ENCODE measurements at places on chromosomes 2 and 18. TPM values are rescaled to one million over a fixed set of nuclear protein-coding genes. Genes with fewer than 3 reads are reported as not detected.

GRCh38 chr2:161230959-161231358, 70.7 kb downstream of the TANK start:
- DNase-seq = no peak

DNA sequence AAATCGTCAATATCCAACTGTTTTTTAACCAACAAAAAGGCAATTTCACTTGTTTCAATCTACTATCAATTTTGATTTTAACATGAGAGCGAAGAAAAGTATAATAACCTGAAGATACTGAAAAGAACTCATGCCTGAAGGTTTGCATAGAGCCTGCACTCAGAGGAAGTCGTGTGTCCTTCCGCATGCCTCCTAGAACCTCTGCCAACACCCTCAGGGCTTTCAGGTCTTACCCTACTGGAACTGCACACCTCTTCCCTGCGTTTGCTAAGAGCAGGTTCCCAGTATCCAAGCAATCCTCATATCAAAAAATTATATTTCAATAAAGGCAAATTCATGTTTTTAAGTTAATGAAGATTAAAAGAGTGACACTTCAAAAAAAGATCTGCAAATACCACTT, 74.7 kb downstream of the PIAS2 start:
- no peak for DNase-seq

- DNase-seq = no peak
Measured at GRCh38 chr2:226223704-226224103, 575.9 kb downstream of the IRS1 start.

GRCh38 chr2:181853696-181854095, 37.8 kb upstream of the ITPRID2 start:
- DNase-seq = no peak

GRCh38 chr2:68714866-68715265, 19.7 kb upstream of the ARHGAP25 start:
- DNase-seq = no peak

DNA sequence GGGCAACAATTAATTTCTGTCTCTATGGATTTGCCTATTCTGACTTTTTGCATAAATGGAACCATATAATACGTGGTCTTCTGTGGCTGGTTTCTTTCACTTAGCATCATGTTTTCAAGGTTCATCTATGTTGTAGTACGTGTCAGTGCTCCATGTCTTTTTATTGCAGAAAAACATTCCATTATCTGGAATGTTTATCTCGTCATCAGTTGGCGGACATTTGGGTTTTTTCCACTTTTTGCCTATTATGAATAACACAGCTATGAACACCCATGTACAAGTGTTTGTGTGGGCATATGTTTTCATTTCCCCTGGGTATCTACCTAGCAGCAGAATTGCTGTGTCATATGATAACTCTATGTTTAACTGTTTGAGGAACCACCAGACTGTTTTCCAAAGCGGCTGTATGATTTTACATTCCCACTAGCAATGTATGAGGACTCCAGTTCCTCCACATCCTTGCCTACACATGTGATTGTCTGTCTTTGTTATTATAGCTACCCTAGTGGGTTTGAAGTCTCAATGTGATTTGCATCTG, 49.9 kb downstream of the MYO7B start:
- DNase-seq = no peak

The CCL20 gene
- total RNA-seq = not detected

The CNGA3 gene
- total RNA-seq = not detected

- DNase-seq = no peak
Measured at GRCh38 chr18:22549260-22549937, 131.7 kb upstream of the CTAGE1 start.

The M1AP gene
- not detected for total RNA-seq

- no peak for DNase-seq
Measured at GRCh38 chr2:24788816-24789215, 4.4 kb downstream of the PTRHD1 start.

DNA sequence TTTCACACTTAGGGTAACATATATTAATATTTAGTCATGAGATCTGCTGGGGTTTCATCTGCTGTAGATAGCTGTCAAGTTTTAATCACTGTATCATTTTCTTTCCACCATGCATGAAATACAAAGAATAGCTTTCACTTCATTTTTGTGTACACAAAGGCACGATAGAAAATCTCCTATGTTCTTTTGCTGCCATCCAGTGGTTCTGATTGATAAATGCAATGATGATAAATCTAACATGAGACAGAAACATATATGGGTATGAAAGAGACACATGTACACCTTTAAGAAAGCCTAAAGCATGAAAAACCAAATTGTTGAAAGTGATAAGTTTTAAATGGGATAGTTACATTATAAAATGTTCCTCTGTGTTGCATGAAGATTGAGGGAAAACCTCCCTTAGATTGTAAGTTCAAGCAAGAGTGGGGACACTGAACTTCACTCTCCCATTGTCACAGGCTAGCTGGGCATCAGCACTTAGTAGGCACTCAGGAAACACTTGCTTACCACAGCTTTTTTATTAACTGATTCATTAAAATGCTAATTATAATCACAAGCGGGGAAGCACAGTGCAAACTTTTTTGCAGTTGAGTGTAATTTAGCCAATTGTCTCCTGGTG, 31.2 kb downstream of the C1D start:
- no peak for DNase-seq

DNA sequence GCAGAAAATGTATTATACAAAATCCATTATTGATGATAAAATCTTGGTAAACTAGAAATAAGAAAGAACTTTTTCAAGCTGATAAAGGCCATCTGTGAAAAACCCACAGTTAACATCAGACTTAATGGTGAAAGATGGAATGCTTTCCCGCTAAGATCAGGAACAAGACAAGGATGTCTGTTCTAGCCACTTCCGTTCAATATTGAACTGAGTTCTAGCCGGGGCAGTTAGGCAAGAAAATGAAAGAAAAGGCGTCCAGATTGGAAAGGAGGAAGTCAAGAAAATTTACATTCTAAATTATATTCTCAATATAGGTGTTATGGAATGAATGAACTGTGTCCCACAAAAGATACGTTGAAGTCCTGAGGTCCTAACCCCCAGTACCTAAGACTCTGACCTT, 39.1 kb upstream of the DTNB start:
- DNase-seq = no peak

GRCh38 chr2:9547262-9547991, 8.2 kb downstream of the ADAM17 start:
- no peak for DNase-seq

The HAUS1 gene
- total RNA-seq = 28.1 TPM

- DNase-seq = no peak
Measured at GRCh38 chr2:181419129-181419855, 37.9 kb upstream of the ITGA4 start.

GRCh38 chr2:102932501-102932900, 170.7 kb downstream of the TMEM182 start:
- no peak for DNase-seq

GRCh38 chr2:12412898-12413305, 303.8 kb upstream of the TRIB2 start:
- DNase-seq = no peak

GRCh38 chr2:216372761-216373291, 543 bp upstream of the MARCHF4 start:
- DNase-seq = no peak

The DSC3 gene
- total RNA-seq = 0.10 TPM

GRCh38 chr18:3451989-3452749, 2.2 kb downstream of the TGIF1 start:
- DNase-seq = peak; percentile 74

GRCh38 chr2:172864182-172864581, 128.5 kb downstream of the RAPGEF4 start:
- peak; percentile 53 for DNase-seq

The TAF1B gene
- 22.0 TPM for total RNA-seq

- peak; percentile 44 for DNase-seq
Measured at GRCh38 chr2:109129356-109129920, 433 bp downstream of the SH3RF3 start.

DNA sequence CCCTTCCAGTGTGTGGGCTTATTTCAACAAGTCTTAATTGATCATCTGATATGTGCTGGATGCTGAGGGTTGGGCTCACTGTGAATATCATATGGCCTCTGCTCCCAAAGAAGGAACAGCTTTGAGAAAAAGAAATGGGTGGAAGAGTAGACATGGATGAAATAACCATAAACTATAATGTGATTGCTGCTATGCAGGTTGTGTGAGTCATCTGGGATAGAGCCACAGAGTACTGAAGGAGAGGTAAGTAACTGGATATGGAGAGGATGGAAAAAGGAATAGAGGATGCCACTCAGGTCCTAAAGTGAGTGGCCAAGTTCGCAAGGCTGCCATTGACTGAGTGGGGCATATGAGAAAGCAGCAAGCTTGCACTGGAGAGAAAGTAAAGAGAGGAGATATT, 8.7 kb upstream of the DSG2 start:
- DNase-seq = no peak

DNA sequence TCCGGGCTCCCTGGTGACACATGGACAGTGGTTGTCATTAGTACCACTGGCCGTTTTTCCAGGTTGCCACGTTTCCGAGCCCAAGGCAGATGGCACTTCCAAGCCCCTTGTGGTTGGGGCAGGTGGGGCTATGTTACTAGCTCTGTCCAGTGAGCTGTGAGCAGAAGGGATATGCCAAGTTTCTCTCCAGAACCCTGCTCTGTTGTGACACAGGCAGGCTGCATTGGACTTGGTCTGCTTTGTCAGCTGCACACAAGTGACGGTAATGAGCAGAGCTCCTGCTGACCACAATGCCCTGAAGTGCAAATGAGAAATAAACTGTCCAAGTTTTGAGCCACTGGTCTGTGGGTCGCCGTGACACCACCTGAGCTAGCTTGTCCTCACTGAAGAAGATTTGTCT, 118.8 kb downstream of the GYPC start:
- DNase-seq = no peak

- peak; percentile 23 for DNase-seq
Measured at GRCh38 chr2:180978903-180979748, 1.3 kb upstream of the UBE2E3 start.

DNA sequence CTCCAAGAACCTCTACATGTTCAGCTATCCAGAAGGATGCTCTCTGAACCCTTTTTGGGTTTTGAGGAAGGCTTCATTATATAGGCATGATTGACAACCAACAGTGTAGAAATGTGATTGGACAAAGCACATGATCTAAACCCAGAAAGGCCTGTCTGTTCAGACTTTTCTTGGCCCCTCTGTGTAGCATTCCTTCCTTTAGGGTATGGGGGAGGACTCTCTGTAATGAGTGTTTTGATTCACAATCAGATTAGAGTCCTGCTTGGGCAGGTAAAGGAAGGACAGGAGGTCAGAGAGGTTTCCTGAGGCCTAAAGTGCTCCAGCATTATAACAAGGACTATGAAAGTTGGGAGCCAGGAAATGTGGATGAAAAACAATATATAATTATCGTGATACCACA, 13.6 kb downstream of the GULP1 start:
- no peak for DNase-seq

The ALPI gene
- not detected for total RNA-seq

The DOK6 gene
- 4.4 TPM for total RNA-seq

- DNase-seq = no peak
Measured at GRCh38 chr2:85936421-85937068, 47.8 kb upstream of the ST3GAL5 start.

DNA sequence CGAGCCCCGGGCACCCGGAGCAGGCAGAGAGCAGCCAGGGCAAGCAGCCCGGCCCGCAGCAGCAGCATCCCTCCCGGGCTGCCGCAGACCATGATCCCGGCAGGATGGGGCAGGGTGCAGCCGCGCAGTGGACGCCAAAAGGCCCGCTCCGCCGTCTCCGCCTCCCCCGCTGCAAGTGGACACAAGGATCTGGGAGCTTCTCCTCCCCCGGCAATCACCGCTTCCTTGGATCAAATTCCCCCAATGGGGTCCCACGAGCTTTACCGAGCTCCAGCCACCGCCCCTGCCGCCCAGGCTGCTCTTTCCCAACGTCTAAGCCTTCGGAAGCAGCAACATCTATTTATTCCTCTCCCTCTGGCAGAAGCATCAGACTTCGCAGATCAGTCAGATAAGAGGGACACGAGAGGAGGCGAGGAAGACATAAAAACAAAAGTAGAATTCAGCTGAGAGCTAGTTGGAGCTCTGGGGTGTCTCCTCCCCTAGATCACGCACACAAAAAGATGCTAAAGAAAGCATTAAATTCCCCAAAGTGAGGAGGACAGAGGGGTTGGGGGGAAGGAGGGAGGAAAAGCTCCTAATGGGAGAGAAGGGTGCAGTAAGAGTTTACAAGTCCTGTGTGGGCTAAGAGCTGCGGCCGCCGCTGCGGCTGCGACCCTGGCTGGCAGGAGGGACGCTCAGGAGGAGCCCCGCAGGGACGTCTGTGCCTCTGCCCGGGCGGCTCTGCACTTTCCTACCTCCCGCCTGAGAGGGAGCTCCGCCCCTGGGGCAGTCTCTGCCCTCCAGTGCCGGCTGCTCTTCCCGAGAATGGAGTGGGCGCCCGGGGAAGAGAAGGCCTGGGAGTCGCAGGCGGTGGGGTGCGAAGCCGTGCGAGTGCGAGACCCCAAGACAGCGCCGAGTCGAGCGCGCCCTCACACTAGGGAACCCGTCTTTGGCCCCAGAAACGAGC, at the start of gene FRZB:
TSS of gene FRZB (minus strand) at position 177 of the 946 bp plus-strand sequence. CDS start at position 92, 85 bp downstream.
- peak; percentile 73 for DNase-seq

The ERBB4 gene
- total RNA-seq = 0.38 TPM

DNA sequence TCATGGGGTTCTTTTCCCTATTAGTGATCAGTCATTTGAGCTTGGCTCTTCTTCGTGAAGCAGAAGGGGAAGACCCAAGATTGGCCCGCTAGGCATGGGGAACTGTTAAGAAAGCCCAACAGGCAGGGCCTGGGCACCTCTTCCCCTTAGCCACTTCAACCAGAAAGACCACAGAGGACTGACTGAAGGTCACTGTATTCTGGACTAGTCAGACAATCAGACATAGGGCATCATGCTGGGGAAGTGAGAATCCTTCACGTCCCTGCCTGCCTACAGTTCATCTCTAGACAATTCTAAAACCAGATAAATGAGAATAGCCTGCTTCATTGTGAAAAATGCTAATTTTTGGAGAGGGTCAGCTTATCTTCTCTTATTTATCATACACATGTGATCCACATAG, 28.1 kb downstream of the FAP start:
- DNase-seq = no peak
